ENCODE measurements at places on chromosomes 11 and 22.

DNA sequence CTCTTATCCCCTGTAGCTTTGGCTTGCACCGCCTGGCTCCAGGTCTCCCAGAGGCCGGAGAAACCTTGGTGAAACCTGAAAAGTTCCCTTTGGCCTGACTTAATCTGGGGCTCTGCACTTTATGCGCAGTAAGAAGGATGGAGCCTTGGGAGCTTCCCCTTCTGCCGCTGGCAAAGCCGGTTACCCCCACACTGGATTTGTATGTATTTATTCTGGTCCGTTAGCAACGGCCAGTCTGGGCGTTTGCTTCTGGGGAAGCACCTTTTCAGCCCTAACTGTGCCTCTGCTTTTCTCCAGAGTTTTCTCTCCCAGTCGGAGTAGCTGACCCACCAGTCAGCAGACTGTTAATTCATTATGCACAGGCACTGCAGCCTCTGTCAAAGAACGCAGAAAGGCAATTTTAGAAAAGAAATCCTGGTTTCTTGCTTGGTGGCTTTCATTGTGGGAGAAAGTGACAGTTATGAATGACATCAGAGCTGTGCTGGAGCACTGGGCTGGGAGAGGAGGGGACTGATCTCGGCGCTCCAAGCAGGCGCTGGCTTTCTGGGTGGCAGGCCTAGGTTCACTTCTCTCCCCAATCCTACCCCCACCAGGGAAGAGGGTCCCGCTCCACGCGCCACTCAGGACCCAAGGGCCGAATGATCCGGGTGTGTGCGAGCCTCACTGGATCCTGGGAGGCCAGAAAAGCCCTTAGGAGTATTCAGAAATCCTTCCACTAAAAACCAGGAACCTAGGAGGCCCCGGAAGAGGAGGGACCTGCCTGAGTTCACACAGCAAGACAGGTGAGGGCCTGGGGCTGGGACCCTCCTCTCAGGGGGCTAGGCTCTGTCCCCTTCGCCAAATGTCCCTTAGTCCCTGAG is 70.2 kb downstream of the RTL6 start:
- DNase-seq = no peak

- no peak for DNase-seq
Measured at GRCh38 chr11:11178671-11179638, 174.1 kb downstream of the CSNK2A3 start.

GRCh38 chr11:16804104-16804947 is 65.9 kb downstream of the C11orf58 start:
- DNase-seq = no peak

DNA sequence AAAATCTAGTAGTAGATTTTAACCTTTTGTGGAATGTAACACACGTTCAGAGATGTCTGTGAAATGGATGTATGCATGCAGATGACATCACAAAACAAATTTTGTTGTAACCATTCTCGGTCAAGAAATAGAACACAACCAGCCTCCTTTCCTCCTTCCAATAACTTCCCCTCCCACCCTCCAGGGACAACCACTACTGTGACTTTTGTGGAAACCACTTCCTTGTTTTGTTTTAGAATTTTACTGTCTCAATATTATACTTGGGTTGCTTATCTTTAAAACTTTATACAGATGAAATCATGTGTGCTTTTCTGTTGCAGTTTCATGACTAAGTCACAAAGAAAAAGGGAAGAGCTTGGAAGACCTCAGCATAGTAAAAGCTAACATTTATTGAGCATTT is 189.4 kb upstream of the NCAM1 start:
- DNase-seq = no peak

DNA sequence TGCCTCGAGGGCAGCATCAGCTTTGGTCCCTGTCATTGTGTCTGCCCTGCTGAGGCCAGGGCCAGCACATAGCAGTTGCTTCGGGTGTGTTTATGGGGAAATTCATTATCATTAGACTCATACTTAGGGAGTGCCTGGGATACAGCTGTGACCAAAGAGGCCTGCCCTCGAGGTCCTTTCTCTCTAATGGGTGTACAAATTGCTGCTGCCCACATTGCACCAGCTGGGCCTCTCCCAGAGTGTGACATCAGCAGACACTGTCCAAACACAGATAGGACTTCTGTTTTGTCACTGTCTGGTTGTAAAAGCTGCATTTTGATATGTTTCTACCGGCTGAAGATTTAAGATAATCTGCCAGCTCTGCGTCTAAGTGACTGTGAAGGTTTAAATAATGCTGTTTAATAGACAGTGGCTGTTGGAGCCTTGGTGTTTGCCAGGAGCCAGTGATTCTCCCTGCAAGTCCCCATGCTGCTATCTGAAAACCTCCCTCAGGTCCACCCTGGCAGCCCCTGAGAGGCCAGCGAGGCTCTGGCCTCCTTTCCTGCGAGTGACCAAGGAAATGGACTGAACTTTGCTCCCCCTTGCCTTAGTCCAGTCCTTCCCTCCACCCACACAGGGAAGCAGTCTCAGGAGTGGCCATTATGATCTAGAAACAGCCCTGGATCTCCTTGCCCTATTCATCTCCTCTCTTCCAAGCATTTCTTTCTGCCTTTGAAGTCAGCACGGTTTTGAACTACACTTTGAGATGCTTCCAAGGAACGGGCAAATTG is 505.2 kb downstream of the TBC1D22A start:
- no peak for DNase-seq
